ENCODE measurements at places on chromosomes 5 and 9.
A peak's percentile ranks its signal among the peaks of the same experiment; 100 is the strongest.

- no peak for DNase-seq
These were observed 227.3 kb upstream of the DAPK1 start for GRCh38 chr9:87270221-87270847.

DNA sequence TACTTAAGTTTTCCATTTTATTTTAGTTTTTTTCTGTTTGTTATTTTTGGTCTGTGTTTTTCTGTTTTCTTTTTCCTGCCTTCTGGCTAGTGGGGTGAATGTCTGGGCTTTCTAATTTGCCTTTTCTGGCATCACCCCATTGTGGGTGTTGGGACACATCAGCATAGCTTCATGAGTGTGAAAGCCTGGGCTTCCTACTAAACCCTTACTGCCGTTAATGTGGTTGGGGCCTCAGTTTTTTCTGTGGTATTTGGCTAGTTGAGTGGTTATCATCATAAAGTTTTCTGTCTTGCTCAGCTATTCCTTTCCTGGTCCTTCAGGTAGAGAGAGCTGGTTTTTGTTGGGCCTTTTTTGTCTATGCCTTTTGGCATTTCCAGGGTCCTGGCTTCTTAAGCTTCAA lies 21.4 kb downstream of the C5orf47 start:
- no peak for DNase-seq

DNA sequence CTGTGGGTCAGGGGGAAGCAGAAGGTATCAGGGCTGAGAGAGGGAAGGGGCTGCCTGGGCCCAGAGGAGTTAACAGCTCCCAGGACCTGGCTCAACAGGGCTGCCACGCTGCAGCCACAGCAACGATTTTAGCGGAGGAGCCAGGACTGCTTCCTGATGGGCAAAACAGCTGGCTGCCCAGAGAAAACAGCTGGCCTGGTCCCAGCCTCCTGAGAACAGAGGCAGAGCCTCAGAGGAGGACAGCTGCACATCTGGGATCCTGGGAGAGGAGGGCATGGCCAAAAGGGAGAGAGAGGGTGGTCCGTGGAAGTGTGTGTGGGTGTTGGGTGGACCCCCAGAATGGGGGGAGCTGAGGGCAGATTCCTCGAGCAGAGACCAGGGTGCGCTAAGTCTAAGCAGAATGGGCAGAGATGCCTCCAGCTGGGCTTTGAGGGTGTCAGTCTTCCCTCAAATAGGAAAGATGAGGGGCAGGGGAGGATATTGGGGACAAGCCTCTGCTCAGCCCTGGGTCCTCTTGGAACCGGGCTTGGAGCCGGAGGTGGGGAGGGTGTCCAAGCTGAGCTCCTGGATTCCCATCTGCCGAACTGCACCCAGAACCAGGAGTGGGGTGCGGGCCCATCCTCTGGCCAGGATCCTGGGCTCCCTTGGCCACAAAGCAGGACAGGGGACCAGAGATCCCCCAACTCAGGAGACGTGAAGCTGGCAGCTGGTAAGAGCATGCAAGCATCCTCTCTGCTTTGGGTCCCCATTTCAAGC lies 9.1 kb upstream of the CERCAM start:
- no peak for DNase-seq

GRCh38 chr5:128470663-128471062 lies 67.4 kb downstream of the FBN2 start:
- DNase-seq, result no peak

- DNase-seq, result no peak
These were observed 13.1 kb downstream of the DNAJB5 start for GRCh38 chr9:35002623-35003022.

- peak; percentile 20 for DNase-seq
These were observed 80.1 kb downstream of the F2RL2 start for GRCh38 chr5:76542887-76543690.

- no peak for DNase-seq
These were observed 217.5 kb upstream of the OTULINL start for GRCh38 chr5:14364096-14364495.

GRCh38 chr5:147369742-147370374 lies 135.0 kb downstream of the STK32A start:
- DNase-seq, result no peak

- no peak for DNase-seq
These were observed 319.6 kb downstream of the DRD1 start for GRCh38 chr5:175124251-175124813.

GRCh38 chr5:112865128-112865527 lies 4.0 kb downstream of the SRP19 start:
- DNase-seq, result no peak

DNA sequence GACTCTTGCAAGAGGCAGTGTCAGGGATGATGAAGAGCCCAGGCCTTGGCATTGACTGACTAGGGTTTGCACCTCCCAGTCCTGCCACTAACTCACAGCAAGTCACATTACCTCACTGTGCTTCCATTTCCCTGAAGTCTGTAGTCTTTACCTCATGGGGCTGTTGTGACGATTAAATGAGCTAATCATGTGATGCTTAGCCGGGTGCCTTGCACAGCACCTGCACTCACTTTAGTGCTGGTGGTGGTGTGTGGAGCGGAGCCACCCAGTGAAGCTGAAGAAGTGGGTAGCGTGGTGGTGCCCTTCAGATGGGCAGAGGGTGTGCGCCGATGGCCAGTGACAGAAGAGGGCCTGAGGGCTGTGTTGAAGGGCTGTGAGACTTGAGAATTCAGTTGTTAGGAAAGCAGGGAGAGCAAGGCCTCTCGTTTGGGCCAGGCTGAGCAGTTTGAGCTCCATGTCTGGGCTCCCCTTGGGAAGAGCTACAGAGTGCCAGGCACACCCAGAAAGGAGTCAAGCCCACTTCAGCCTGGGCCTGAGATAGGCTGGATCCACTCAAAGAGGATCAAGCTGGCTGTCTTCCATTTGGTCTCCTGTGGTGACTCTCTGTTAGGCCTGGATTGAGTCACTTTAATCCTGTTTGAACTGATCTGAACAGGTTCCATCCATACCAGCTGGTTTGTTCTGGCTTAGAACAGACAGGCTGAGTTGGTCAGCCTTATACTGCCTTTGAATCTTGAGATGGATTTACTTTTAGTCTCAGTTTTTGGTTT lies 42.5 kb downstream of the RALGPS1 start:
- no peak for DNase-seq

DNA sequence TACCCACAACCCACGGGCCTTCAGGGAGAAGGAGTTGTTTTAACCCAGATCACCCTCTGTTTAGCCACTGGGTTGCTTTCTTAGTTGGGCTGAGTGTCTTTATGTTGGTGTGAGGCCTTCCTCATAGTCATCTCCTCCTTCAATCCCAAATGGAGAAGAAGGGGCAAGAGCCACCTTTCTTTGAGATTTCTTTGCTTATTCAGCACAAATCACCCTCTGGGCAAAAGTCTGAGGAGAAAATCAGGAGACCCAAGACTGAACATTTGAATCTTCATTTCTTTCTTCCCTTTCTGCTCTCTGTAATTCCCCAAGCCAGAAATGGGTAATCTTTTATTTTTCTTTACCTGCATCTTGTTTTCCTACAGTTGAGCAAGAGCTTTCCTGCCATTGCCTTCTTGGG lies 329.0 kb downstream of the TLE4 start:
- no peak for DNase-seq

- peak; percentile 44 for DNase-seq
These were observed 54.3 kb downstream of the PTCH1 start for GRCh38 chr9:95462249-95463147.

DNA sequence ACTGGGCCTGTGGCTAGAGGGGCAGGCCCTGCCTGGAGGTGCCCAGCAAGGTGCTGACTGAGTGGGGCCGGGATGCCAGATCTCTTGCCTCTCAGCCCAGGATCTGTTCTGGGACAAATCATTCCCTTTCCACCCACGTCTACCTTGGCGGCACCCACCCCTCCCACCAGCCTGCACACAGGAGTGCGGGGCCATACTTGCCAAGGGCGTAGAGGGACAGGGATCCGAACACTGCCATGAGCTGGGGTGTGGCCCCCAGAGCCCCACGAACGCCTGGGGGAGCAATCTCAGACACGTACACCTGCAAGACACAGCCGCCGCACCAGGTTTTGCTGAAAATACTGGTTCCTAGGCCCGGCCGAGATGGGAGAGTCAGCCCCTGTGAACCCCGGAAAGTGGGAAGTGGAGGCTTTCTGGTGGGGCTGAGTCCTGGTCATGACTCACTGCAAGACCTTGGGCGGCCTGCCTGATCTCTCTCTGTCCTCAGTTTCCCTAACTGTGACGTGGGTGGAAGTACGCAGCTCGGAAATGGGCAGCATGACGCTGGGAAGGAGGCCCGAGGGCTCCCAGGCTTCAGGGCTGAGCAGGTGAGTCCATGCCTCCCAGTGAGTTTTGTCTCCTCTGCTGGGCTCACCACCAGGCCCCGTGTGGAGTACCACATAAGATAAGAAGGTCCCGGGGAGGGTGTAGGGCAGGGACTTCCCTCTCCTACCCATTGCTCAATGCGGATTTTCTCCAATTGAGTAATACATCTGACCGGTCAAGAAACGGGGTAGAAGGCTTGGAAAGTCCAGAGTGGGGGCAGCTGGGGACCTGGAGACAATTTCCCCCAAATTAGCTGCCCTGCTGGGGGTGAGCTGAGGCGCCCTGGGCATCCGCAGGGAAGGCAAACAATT lies 2.6 kb downstream of the SLC2A6 start:
- DNase-seq, result no peak

- no peak for DNase-seq
These were observed 39.6 kb downstream of the C5orf15 start for GRCh38 chr5:133928587-133929393.

GRCh38 chr5:156836846-156837245 lies 13.2 kb upstream of the PPP1R2B start:
- DNase-seq, result no peak

All from stimulated activated CD4-positive, alpha-beta T cell treated with anti-CD3 and anti-CD28 coated beads, TNF-alpha, amount 100 ng/mL, for 4 hours (primary cell).